ENCODE measurements at places on chromosomes 1 and 21.
A peak's percentile ranks its signal among the peaks of the same experiment; 100 is the strongest.

DNA sequence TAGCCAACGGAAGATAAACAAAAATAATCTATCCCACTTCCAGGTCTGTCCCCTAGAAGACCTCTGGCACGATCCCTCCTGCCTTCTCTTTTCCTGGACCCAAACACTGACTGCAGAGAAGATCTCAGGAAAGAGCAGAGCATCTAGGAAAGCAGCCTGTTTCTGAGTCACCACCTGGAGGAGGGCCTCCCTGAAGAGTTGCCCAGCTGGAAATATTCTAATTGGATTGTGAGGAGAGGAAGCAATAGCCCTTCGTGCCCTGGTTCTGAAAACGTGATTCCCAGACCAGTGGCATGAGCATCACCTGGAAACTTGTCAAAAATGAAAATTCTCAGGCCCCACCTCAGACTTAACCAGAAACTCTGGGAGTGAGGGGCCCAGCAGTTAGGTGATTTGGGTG is 411.1 kb downstream of the SETD4 start:
- DNase-seq = no peak

DNA sequence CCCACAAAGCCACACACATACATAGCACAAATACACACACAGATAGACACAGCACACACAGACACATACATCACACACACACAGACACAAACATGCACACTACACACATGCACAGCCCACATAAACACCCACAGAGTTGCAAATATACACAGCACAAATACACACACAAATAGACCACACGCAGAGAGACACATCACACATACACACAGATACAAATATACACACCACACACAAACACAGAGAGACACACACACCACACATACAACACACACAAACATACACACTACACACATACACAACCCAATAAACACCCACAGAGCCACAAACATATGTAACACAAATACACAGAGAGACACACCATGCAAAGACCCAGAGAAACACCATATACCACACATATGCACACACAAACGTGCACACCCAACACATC is 154.9 kb downstream of the GLUL start:
- no peak for DNase-seq

DNA sequence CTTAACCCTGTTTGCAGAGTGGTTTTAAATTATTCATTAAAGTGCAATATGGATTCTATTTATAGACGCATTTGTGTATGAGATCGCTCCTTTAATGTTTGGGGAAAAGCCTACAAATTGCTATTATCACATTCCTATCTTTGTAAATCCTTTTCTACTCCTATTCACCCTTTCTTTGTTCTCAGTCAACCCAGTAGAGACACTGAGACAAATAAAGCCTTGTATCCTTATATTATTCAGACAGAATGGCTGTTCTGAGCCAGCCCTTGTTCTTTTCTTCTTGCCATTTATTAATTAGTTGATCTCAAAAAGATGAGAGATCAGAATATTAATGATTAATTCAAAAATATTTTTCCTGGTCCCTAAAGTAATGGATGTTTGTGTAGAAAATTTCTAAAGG is 8.4 kb downstream of the PCBP3 start:
- no peak for DNase-seq

GRCh38 chr1:47590523-47591225 is 152.8 kb downstream of the FOXD2 start:
- DNase-seq = no peak

- no peak for DNase-seq
Observed at GRCh38 chr1:205604825-205605505, 26.8 kb downstream of the ELK4 start.

DNA sequence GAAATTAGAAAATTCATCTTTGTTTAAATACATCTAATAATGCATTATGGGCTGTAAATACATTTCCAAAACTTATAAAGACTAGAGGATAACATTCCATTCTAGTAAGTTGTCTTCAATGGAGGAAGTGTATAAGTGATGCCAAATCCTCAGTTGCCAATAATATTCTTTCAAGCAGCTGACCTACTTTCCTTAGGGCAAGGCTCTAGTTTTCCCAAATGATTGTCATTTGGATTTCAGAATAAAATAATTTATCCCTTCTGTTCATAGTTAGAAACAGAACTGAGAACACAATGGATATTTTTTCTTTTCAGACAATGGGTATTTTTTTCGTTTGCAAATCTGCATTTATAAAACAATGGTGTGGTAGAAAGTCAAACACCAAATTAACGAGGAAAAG is 354.9 kb upstream of the ADAMTS5 start:
- no peak for DNase-seq

- DNase-seq = peak; percentile 64
Observed at GRCh38 chr1:163168053-163168452, 34.7 kb downstream of the RGS5 start.

- DNase-seq = no peak
Observed at GRCh38 chr1:201898992-201899391, 10.3 kb downstream of the SHISA4 start.

DNA sequence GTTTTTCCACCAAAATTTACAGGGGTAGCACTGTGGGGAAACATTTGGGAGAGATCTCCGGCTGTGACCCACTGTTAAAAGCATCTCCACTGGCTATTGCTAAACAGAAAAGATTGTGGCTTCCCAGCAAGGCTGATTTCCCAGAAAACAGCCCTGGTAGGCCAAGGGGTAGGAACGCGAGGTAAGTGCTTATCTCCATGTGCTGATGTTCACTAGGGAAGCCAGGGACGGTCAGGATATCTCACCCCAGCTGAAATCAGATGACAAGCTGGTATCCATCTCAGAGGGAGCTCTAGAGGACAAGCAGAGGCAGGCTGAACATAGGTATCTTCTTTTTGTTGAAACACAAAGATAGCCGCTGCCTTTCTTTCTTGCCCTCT is 63.6 kb downstream of the MIS18A start:
- DNase-seq = no peak

- no peak for DNase-seq
Observed at GRCh38 chr1:117970252-117970651, 40.7 kb downstream of the WDR3 start.

GRCh38 chr1:71533950-71534349 is 453.1 kb upstream of the ZRANB2 start:
- no peak for DNase-seq

GRCh38 chr1:94384485-94385265 is 33.5 kb upstream of the ABCD3 start:
- no peak for DNase-seq

DNA sequence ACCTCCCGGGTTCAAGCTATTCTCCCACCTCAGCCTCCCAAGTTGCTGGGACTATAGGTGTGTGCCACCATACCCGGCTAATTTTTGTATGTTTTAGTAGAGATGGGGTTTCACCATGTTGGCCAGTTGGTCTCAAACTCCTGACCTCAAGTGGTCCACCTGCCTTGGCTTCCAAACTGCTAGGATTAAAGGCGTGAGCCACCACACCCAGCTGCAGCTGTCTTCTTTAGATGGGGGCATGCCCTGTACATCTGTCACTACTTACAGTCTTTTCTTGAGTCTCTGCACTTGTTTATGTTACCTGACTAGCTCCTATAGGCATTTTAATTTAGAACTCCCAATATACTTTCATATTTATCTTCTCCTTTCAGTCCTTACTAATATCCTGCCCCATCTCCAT is 64.2 kb downstream of the SELENOF start:
- no peak for DNase-seq

DNA sequence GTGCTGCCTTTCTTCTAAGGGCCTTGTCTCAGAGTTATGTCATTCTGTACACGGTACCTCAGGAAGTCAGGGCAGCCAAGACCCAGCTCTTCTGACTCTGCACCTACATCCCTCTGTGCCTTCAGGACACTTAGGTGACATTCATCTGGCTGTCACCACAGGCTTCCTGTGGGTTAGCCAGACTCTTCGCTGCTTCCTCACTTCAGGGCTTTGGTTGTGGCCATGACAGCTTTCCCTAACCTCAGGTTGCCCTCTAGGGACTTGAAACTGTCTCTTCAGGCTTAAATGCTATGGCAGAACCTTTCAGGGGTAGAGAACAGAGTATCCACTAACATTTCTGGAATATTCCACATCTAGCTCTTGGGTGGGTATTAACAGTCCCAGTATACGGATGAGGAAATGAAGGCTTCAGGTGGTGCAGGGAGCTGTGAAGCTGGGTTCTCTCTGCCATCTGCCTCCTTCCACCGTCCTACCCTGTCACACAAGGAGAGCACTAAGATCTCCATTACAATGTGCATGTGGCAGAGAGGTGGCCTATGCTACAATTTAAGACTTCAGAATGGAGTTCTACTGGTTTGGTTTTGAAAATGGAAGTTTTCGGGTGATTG is 9.9 kb downstream of the TSSK3 start:
- no peak for DNase-seq

GRCh38 chr1:53590104-53590503 is 130.9 kb downstream of the DMRTB1 start:
- no peak for DNase-seq

DNA sequence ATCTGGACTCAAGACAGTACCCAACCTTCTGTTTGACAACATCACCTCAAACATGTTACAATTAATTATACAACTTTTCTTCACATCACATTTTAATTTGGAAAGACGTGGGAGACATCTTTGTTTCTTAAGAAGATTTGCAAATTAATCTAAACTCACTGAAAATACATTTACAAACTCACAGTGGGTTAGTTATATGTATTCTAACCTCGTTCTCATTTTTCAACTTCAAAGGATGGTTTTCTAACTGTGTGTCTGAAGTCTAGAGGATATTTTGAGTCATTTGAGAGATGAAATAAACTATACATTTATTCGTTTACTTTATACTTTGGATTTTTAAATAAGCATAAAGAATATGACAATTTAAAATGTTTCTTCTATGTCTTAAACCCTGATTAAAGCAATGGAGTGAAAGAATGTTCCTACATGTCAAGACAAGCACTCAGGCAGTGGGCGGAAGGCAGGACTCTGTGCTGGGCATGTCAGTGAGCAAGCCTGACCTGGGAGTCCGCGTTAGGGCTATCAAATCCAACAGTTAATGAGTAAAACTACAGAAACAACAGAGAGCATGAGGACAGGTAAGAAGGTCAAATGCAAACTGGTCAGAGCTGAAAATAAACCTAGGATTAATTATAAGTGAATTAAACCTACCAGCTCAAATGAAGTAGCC is 76.5 kb upstream of the CTTNBP2NL start:
- peak; percentile 60 for DNase-seq

- DNase-seq = no peak
Observed at GRCh38 chr1:151715726-151716404, 738 bp downstream of the CELF3 start.

DNA sequence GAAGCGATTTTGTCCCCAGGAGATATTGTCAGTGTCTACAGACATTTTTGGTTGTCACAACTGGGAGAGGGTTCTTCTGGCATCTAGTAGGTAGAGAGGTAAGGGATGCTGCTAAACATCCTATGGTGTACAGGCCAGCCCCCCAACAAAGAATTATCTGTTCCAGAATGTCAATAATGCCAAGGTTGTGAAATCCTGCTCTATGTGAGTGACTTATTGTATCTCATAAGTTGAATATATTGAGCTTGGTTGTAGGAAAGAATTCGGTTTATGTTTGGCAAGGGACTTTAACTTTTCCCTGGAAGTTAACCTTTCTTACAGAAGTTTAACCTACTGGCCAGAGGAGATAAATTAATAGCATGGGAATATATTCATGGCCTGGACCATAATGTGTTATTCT is 52.6 kb upstream of the ANGPTL1 start:
- no peak for DNase-seq

- no peak for DNase-seq
Observed at GRCh38 chr1:183824291-183824690, 19.4 kb downstream of the RGL1 start.

- DNase-seq = peak; percentile 75
Observed at GRCh38 chr1:206482611-206483010, 12.3 kb downstream of the IKBKE start.

DNA sequence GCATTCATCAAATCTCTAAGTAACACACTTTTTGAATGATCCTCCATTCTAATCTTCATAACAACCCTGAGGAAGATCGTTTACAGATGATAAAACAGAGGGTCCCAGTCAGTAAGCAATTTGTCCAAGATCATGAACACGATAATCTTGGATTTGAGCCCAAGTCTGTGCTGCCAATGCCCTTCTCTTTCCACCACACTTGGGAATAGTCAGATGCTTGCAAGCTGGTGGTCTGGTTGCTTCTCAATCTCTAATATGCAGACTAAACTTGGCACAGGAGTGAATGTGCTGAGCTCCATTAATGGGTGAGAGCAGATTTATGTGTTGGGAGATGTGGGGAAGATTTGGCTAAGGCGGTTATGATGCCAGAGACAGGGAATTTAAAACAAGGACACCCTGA is 430.6 kb upstream of the DAB1 start:
- DNase-seq = no peak

DNA sequence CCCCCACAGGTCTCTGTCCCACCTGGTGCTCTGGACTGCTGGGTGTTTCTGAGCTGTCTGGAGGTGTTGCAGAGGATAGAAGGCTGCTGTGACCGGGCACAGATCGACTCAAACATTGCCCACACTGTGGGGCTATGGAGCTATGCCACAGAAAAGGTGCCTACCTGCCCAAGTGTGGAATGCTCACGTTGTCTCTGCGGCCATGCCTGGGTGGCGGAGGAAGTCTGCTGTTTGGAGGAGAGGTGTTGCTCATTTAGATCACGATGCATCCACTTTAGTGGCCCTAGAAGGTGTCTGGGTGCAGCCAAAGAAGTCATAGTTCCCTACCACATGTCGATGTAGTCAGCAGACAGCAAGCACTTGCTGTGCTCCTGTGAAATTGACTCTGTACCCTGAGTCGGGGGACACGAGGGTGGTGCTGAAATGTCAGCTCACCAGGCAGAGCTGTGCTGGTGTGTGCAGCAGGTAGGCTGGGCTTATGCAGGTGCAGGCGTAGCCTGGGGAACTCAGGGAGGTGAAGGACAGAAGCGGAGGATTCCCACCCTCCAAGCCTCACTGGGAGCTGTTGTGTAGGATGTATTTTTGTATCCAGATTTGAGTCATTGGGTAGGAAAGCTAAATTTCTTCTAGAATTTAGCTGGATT is 32.8 kb upstream of the PWP2 start:
- no peak for DNase-seq

DNA sequence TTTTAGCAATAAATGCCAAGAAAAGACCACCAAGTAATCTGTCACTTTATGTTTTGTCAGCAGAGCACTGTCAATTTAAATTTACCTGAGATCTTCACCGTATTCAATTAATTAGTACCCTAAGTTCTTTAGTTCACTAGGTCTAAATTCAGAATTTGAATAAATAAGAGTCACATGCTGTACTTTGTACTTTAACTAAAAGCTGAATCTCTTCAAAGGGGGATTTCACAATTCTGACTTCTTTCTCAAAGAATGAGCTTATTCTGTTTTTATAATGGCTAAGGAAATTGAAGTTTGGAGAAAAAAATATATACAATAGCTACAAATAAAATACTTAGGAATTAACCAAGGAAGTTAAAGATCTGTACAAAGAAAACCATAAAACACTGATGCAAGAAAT is 2.1 kb upstream of the GNG5 start:
- DNase-seq = no peak

Data from keratinocyte (primary cell).